Mesothelial cell of epicardium (in vitro differentiated cells): ENCODE measurements at places on chromosomes 1 and 21.
A peak's percentile ranks its signal among the peaks of the same experiment; 100 is the strongest.

DNA sequence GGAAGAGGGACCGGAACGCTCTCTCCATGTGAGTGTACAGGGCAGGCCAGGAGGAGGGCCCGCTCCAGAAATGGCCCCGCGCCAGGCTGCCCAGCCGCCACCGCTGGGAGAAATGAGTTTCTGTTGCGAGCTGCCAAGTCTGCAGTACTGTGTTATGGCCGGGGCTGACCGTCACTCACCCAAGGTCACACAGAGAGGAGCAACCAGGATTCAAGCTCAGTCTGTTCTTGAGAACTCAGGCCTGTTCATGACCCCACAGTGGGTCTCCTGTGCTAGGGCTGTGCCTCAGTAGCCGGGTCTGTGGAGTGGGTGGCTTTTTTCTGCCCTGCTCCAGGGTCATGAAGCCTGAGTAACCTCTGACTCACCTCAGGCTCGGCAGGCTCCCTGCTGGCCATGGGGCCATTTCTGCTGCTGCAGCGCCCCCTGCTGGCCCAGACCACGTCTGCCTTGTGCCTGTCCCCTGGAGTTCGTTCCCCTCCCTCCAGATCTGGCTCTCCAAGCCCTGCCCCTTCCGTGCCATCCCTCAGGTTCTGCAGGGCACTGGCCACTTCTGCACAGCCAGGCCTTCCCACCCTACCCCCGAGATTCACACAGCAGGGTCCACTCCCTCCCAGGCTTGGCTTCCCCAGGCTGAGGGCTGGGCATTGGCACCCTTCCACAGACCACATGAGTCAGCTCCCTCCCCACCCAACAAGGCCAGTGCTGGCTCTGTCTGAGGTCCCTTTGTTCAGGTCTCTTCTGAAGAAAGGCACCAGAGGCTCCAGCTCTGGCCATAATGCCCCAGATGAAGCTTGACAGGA is 51.8 kb downstream of the EDN2 start:
- peak; percentile 54 for DNase-seq

DNA sequence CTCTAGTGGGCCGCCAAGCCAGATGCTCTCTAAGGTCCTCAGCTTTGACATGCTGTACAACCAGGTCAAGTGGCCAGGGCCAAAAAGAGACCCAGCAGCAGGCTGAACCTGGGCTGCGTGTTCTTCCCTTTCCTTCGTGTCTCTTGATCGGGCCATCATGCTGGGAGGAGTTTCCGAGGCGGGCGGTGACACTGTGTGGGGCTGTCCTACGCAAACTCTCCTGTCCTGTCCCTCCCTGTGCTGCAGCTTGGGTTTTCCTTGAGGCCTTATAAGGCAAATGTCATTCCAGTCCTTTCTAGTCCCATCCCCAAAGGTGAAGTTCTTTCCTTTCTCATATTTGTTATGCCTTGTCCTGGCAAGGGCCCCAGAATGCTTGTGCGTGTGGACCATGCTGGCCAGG is 56.7 kb downstream of the ARHGEF10L start:
- DNase-seq = no peak

- no peak for DNase-seq
Observed at GRCh38 chr1:6803357-6803756, 18.1 kb downstream of the CAMTA1 start.

DNA sequence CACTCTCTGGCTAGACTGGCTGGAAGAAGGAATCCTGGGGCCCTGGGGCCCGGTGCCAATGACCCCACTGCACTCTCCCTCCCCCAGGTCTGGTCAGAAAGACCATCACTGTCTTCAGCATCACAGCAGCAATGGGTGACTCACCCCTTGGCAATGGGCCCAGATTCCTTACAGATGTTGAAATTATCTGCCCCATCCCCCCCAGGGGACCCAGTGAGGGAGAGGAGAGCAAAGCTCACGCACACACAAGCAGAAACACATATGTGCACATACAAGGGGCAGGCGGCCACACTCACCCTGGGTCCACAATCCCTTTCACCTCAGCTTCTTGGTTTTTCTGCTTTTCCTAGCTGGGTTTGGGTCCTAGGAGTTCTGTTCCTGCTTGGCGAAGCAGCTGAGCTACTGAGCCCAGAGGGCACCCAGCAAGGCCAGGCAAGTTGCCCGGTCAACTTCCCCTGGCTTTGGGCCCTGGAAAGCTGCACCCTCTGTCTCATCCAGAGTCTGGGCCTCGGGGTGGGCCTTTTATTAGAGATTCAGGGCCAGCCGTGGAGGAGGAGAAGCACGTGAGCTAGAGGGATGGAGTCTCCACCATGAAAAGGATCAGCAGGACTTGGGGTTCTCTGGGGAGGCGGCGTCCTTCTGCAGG is 2.6 kb downstream of the COL16A1 start:
- DNase-seq = peak; percentile 89

DNA sequence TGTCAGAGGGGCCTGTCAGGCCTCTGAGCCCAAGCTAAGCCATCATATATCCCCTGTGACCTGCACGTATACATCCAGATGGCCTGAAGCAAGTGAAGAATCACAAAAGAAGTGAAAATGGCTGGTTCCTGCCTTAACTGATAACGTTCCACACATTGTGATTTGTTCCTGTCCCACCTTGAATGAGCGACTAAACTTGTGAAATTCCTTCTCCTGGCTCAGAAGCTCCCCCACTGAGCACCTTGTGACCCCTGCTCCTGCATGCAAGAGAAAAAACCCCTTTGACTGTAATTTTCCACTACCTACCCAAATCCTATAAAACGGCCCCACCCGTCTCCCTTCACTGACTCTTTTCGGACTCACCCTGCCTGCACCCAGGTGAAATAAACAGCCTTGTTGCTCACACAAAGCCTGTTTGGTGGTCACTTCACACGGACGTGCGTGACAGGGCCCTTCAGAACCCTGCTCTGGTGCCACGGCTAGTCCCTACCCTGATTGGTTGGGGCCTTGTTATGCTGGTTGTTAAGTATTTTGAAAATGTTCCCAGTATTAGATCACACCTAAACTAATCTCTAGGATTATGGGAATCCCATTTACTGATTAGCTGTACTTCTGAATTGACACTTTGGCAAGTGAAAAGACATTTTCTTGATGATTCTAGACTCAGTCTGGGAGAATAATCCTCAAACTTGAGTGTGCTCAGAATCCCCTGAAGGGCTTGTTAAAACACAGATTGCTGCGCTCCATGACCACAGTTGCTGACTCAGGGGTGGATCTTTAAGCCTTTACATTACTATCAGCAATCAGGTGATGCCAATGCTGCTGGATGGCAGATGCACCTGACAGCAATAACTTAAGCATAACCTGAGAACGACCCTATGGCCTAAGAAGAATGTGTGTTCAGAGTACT is 28.8 kb upstream of the SPATA6 start:
- no peak for DNase-seq

DNA sequence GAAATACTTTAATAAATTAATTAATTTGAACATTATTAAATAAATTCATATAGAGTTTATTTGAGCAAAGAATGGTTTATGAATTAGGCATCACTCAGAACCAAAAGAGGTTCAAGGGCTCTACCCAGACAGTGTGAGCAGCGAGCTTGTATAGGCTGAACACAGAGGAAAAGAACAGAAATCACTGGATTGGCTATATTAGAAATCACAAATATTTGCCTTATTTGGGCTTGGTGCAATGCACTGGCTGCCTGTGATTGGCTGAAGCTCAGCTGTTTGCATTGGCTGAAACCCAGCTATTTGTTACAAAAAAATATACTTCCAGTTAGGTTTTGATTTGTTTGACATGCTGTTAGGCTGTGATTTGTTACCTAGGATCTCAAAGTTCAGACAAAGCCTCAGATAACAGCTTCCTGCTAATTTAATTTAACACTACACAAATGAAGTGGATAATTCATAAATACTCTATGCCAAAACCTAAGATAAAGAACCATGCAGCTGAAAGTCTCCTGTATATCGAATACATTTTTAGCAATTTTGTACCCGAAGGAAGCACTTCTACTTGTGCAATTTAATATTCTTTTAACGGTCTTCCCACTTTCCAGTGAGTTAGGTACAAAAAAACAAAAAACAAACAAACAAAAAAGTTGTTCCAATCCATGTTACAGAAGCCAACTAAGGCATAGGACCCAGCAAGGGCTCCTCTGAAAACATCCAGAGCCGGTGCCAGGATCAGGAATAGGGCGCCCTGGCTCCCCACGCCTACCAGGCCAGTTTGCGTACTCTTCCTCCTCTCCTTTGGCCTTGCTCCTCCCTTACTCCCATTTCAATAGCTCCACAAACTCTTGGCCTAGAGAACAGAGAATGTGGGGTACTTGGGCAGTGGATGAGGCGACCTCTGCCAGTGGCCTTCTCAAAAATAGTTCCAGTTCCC is 179.1 kb downstream of the DUSP10 start:
- DNase-seq = no peak

- DNase-seq = no peak
Observed at GRCh38 chr21:33355355-33355754, 30.6 kb downstream of the IFNAR1 start.

- no peak for DNase-seq
Observed at GRCh38 chr1:201917362-201918033, 28.8 kb downstream of the SHISA4 start.

- no peak for DNase-seq
Observed at GRCh38 chr1:78834201-78834741, 172.3 kb downstream of the ADGRL4 start.

DNA sequence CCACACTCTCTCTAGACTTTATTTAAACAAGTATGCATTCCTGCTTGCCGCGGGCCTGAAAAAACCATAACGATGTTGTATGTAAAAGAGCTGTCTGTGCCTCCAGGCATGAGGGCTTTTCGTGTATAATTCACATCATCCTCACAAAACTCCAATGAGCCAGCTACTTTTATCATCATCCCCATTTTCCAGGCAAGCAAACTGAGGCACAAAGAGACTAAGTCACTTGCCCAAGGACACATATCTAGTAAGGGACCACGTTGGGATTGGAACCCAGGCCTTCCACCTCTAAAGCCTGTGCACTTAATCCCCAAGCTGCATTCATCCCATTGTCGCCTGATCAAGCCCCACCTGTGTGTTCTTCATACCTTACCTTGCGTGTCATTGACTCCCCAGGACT is 226.9 kb downstream of the KAZN start:
- no peak for DNase-seq

DNA sequence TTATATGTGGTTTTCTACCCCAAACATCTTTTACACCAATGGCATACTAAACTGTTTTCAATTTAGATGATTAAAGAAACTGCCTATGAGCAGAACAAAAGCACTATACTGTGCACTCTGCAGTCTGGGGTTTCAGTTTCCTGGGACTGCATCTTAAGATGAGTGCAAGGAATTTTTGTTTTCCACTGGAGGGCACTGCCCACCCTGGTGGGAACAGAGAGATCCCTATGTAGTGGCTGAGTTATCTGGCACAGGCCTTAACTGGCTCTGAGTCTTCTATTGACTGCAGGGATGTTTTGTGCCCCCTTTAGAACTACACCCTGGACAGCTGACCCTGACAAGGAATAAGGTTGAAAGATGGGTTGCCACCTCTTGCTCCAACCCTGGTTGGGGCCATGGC is 12.0 kb downstream of the PROK1 start:
- no peak for DNase-seq

- no peak for DNase-seq
Observed at GRCh38 chr1:24157918-24158481, 15.1 kb upstream of the IL22RA1 start.

DNA sequence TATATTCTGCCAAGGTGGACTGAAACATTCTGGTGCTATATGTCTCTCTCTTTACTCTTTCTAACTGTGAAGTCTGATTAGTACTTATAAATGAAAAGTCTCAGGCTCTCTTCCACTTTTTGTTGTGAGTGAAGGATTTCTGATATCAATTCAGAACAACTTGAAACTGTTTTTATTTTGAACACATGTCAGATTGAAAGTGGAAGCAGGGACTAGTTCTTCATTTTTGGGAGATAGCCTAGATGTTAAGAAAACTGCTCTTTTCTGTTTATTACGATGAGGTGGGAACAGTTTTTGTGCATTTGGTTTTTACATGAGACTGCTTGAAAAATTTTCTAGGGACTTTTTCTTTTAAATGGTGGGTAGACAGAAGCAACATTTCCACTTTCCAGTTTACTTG is 14.5 kb upstream of the GBP3 start:
- no peak for DNase-seq

- DNase-seq = no peak
Observed at GRCh38 chr1:172630868-172631267, 28.0 kb upstream of the FASLG start.

GRCh38 chr21:44875316-44875700 is 1.8 kb upstream of the PTTG1IP start:
- no peak for DNase-seq

DNA sequence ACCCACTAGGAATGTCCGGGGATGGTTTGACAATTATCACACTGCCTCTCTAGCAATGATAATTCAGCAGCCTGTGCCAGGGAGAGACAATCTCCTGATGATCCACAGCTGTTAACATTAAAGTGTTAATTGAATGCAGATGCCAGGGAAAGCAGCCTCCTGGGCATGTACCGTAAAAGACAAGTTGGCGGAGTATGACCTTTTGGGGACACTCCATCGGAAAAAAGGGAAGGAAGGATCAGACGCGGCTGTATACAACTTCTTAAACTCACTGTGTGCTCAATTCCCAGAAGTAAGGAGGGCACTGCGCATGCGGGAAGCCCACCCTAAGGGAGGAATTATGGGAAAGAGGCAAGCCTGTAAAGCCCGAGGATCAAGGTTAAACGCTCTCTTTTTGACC is 62.6 kb downstream of the MAP3K7CL start:
- no peak for DNase-seq

DNA sequence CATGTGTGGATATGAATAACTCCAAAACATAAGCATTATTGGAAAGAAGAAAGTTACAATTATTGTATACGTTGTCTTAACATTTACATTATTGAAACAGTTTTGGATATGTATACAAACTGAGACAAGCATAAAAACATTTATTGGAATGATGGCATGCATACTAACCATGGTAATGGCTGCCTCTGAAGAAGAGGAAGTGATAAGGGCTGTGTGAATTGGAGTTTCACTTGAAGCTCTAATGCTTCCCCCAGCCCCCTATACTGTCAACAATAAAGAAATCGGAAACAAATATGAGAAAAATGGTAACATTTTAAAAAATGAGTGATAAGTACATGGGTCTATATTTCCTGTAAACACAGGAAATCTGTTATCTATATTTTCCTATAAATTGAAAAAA is 367.7 kb upstream of the DPYD start:
- DNase-seq = no peak

GRCh38 chr1:28102189-28102588 is 13.8 kb upstream of the EYA3 start:
- no peak for DNase-seq

GRCh38 chr1:65541161-65541560 is 120.7 kb downstream of the LEPR start:
- no peak for DNase-seq

DNA sequence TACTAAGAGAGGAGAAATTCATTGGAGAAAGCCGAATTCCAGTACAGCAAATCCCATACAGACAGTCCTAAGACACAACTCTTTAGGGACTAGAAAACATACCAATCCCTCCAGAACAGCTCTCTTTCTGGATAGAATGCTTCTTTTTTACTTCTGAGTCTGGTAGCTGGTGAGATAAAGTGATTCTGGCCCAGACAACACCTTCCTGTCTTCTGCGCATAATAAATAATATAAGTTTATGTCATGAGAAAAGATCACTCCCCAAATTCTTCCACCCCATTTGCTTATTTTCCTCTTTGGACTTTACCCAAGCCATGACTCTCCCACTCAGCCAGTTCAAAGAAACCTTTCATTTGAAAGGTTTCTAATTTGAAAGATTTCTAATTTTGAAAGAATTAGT is 98.4 kb downstream of the EDEM3 start:
- DNase-seq = no peak
